Natural killer cell treated with Interleukin-12 subunit alpha and Interleukin-12 subunit beta and Interleukin-15 and Interleukin-18, amount 100 ng/mL, for 72 hours (primary cell): ENCODE measurements at places on chromosomes 1 and 21. TPM values are rescaled to one million over a fixed set of nuclear protein-coding genes. Genes with fewer than 3 reads are reported as not detected.

CFHR2 gene
- not detected for total RNA-seq

SPRR5 gene
- not detected for total RNA-seq

NR1I3 gene
- not detected for total RNA-seq

VAV3 gene
- total RNA-seq, result 14.1 TPM

DNA sequence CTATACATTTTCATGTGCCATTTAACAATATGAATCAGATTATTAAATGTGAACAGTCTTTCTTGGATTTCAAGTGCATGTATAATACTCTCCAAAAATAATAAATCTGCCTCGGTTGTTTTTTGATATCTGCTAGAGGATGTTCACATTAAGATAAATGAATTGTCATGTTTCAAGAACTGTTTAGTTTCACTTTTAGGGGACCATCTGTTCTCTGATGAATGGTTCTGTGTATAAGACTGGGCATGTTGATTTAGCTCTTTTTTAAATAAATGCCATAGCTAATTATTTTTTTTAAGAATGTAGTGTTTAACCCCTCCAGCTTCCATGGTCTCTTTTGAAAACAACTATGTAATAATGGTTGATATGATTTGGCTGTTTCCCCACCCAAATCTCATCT, 1245.1 kb upstream of the ADGRL4 start:
- DNase-seq, result no peak

DNA sequence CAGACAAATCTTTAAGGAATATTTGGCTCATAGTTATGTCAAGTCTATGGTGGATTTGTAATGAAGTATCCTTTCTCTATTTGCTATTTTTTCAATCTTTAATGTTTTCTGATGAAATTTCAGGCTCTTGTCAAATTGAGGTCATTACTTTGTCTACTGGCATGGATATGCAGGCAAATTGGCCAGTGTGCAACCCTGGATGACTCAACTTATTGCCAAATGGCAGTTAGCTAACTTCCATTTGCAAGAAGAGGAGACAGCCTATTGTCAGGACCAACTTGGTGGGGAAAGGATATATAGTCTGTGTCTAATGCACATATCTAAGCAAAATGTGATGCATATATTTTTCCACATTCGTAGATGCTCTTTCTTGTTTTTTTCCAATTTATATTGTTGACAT, 530.5 kb downstream of the PTBP2 start:
- DNase-seq, result no peak

GRCh38 chr21:40257342-40257741, 390.1 kb downstream of the PCP4 start:
- DNase-seq, result no peak

DNA sequence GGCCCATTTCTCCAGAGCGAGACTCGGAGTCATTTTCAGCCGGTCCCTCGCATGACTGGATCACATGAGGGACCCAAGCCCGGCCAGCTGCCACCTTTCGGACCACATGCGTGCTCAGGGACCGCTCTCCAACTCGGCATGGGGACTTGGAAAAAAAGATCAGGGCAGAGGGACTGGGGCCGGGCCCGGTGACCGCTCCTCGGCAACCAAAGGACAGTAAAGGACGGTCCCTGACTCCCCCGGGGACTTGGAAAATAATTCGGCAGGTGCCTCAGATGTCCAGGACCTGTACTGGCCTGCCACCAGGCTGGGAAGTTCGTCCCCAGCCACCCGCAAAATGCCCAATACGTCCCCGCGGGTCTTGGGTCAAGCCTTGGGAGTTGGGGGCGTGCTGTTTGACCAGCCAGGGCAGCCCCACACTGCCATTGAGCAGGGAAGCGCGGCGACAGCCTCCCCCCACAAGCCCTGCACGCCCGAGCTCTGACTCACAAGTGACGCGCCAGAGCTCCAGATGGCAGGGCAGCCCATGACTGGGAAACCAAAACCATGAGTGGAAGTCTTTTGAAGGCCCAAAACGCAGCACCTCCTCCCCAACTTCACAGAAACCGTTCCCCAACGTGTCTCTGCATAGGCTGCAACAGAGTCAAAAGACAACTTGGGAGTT, 134.5 kb downstream of the LIPI start:
- no peak for DNase-seq

DNA sequence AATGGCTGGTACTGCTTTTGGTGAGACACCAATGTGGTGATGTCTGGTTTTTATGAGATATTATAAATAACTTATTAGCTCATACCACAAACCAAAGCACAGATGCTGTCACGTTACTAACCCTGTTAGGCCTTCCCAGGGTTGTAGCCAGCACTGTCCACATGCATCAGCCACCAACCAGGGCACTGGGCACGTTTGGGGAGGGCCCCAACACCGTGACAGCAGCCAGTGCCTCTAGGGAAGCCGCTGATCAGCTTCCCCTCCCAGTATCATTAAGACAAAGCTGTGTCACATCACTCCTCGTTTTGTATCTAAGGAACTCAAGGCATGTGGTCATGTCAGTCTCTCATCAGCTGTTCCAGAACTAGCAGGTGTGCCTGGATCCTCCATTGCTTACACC, 13.9 kb downstream of the URB1 start:
- DNase-seq, result no peak

DNA sequence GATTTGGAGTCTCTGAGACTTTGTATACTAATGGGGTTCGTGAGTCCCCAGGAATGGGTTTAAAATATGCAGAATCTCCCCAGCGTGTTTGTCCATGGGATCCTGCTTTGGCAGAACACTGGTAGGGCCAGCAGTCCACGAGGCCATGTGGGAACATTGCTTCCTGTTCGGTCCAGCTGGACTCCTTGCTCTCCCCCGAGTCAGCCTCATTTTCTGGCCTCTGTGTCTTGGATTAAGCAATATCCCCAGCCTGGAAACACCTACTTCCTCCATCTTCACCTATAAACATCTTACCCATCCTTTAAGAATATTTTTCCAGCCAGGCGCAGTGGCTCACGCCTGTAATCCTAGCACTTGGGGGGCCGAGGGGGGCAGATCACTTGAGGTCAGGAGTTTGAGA, 142.4 kb downstream of the NAV1 start:
- DNase-seq, result peak; percentile 16

- DNase-seq, result peak; percentile 82
Observed at GRCh38 chr1:169312084-169312954, 55.3 kb downstream of the NME7 start.

- no peak for DNase-seq
Observed at GRCh38 chr1:204390751-204391466, 20.7 kb downstream of the PPP1R15B start.
